ENCODE measurements at places on chromosomes 4 and X.
A peak's percentile ranks its signal among the peaks of the same experiment; 100 is the strongest.

DNA sequence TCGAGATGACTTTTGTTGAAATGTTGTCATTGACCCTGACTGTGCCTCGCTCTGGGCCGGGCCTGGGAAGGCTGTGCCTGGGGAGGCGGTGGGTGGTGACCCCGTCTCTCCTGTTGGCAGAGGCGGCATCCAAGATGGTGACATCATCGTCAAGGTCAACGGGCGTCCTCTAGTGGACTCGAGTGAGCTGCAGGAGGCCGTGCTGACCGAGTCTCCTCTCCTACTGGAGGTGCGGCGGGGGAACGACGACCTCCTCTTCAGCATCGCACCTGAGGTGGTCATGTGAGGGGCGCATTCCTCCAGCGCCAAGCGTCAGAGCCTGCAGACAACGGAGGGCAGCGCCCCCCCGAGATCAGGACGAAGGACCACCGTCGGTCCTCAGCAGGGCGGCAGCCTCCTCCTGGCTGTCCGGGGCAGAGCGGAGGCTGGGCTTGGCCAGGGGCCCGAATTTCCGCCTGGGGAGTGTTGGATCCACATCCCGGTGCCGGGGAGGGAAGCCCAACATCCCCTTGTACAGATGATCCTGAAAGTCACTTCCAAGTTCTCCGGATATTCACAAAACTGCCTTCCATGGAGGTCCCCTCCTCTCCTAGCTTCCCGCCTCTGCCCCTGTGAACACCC lies 36.4 kb downstream of the HTRA3 start:
- DNase-seq = no peak

GRCh38 chrX:113421432-113421831 lies 580.8 kb upstream of the AMOT start:
- no peak for DNase-seq

DNA sequence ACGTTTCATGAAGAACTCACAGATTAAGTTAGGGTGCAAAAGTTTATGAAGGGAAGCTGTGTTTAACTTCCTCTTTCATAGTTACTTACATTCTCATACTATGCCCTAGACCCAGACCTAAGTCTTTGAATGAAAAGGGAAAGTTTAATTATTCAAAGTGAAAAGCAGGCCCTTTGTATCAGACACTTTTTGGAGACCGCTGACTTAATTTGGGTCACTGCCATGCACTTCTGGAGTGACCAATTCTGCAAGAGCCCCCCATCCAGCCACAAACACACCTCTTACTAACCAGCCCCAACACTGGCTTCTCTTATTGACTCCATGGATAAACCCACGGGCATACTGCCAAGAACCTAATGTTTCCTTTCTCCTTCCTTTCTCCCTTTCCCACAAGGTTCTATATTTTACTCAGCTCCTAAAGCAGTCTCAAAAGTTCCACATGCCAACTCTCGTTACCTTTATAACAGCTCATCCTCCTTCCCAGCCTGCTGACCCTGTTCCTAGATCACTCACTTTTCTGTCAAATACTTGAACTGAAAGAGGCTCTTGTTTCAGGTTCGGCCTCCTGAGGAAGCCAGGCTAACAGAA lies 34.5 kb downstream of the ABCE1 start:
- peak; percentile 5 for DNase-seq

- DNase-seq = no peak
Measured at GRCh38 chr4:112381996-112382692, 85.0 kb downstream of the ALPK1 start.

DNA sequence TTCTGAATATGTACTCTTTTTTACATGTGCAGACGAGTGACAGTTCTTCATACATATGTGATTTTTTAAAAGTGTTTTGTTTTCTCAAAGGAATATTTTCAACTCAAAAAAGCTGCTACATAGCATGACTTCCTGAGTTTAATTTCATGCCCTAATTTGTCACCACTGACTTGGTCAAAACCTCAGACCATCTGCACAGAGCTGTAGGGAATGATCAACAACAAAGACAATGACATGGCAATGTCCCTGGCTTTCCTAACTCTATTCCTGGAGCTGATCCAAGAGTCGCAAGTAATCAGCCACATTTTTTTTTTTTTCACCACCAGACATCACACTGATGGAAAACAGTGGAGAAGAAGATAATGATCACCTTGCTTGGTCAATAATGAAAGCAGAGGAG lies 97.7 kb downstream of the TMA16 start:
- DNase-seq = peak; percentile 90

- DNase-seq = no peak
Measured at GRCh38 chr4:183610033-183610432, 49.0 kb downstream of the RWDD4 start.
